ENCODE measurements at places on chromosomes 2 and 18.

- no peak for DNase-seq
Observed at GRCh38 chr18:28588884-28589549, 412.1 kb upstream of the CDH2 start.

DNA sequence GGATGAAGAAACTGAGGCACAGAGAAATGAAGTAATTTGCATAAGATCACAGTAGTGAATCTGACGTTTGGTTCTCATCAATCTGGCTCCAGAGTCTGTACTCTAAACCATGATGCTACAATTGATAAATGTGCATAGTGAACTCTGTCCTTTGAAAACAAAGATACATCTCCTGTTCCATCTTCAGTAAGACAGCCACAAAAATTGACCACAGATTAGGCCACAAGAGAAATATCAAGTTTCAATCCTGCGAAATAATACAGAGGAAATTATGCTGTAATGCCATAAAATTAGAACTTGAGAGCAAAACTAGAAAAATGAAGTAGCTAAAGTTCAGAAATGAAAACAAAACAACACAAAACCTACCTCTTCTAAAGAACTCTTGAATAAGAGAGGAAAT, 28.4 kb downstream of the FAM98A start:
- no peak for DNase-seq

- no peak for DNase-seq
Observed at GRCh38 chr18:11119959-11120587, 29.3 kb downstream of the PIEZO2 start.

GRCh38 chr2:204437815-204438756, 107.2 kb upstream of the PARD3B start:
- DNase-seq = no peak

DNA sequence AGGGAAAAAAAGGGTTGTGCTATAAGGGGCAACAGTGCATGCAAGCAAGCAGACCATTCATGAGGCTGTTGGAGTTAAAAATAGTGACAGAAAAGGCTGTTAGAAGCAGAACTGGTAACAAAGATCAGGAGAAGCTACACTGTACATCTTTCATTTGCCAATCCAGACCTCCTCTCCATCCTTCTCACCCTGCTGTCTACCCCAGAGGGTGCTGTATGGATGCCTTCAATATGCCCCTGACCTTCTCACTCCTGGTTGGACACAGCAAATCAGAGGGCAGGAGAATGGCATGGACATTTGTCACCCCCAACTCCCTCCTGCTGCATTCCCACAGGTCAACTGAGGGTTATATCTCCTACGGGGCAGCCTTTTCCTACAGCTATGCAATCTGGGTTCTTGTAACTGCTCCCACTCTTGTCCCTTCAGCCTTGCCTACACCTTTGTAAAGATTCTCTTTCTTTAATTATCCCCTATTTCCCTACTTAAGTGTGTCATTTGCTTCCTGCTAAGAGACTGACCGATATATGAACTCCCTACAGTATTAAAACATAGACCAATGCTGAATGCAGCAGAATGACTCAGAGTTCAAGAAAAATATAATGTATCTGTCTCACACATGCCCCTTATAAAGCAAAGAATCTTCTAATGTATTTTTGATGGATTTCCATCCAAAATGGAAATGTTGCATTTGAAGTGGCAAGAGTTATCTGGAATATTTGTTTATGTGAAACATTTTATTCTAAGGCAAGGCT, 169.2 kb upstream of the NCKAP5 start:
- no peak for DNase-seq

- DNase-seq = peak; percentile 65
Observed at GRCh38 chr18:5868218-5868854, 27.0 kb downstream of the TMEM200C start.

DNA sequence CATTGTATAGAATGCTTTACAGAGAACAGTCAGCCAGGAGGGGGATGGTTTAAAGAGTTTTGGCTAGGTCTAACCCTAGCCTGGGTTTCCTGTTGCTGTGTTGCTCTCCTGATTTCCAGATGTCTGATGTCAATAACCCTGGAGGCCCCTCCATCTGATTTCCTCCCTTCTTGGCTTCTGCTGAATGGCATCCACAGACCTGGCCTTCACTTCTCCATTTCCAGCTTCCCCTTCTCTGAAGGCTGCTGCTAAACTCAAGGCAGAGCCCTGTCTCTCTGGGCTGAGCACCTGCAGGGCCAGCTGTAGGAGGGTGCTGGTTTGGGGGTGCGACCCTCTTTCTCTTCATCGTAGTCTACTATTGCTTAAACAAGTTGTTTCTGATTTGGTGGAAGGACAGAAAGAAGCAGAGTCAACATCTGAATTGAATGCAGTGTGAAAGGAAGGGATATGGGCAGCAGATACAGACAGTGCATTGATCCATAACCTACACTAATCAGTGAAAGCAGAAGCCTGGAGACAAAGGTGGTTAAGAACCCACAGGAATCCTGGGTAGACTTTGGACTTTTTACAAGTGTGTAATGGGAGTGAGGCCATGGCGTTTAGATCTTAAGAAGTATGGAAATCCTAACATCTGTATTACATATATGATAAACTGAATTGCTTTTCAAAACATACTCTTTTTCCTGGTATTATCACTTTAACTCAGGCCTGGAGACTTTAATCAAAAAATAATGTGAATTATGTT, 153.6 kb downstream of the HRH4 start:
- no peak for DNase-seq

GRCh38 chr2:123179526-123179925, 845.6 kb upstream of the CNTNAP5 start:
- no peak for DNase-seq

DNA sequence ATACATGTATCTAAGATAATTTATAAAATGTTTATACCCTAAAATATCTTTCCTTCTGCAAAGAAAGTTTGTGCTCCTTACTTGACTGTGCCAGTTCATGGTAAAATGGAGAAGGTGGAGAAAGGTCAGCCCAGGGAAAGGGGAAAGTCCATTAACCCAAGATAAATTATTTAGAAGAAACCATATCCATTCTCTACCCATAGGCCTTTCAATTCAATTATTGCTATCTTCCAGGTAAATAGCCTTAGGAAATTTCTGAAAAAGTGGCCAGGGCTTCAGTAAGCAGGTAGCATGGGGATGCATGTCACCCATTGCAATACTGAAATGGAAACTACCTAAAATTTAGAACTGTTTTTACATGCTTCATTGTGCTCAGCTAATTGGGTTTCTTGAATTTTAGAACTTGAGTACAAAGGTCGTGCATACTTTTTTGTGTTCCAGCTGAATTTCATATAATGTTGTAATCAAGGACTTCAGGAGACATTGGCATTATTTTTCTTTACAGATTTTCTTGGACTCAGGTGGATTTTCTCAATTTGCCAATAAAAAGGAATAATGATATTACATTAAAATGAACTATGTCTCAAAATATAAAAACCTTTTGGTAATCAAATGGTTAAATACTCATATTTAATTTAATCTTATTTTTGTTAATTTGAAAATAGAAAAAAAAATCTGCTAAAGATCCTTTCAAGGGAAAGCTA, 124.9 kb downstream of the CSRNP3 start:
- no peak for DNase-seq

- no peak for DNase-seq
Observed at GRCh38 chr2:162166174-162166573, 14.1 kb upstream of the GCG start.

- DNase-seq = no peak
Observed at GRCh38 chr2:6667326-6667725, 198.4 kb downstream of the CMPK2 start.

- DNase-seq = no peak
Observed at GRCh38 chr2:200777275-200777674, 34.4 kb upstream of the BZW1 start.

DNA sequence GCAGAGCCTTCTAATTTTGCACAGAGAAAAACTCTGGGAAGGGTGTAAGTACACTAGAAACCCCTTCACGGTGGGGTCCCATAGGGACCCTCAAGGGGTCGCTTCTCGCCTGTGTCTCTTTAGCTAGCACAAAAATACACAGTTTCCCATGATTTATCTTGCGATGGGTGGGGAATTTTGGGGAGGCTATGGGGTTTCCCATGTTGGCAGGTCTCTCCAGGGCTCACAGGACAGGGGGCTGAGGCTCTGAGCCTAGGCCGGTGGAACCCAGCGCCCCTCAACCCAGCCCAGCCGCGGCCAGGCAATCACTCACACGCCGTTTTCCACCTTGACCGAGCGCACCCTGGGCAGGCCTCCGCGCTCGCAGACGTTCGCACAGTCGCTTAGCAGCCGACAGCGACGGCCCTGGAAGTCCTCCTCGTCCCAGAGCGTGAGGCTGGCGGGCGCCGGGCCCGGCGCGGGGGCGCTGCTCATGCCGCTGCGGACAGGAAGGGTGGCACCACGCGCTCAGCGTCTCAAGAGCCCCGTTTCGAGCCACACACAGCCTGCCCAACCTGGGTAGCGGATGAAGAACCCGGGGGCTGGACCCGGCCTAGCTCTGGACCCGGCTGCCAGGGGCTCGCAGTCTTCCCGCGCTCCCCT, 398 bp downstream of the CRYBA2 start:
- DNase-seq = no peak

DNA sequence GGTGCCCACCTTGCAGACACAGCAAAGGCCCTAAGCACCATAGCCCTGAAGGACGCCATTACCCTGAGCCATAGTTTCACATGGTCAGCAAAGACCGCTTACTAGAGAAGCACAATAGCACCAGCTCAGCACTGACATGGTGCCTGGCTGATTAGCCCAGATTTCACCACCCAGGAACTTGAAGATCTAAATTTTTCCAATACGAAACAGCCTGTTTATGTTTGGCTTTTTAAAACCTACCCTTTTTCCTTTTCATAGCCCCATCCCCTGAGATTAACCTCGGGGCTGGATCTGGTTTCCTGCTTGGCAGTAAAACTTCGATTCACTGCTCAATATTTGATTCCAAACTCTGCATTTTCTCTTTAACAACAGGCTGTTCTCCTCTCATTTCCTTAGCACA, 158.5 kb upstream of the PID1 start:
- DNase-seq = no peak

DNA sequence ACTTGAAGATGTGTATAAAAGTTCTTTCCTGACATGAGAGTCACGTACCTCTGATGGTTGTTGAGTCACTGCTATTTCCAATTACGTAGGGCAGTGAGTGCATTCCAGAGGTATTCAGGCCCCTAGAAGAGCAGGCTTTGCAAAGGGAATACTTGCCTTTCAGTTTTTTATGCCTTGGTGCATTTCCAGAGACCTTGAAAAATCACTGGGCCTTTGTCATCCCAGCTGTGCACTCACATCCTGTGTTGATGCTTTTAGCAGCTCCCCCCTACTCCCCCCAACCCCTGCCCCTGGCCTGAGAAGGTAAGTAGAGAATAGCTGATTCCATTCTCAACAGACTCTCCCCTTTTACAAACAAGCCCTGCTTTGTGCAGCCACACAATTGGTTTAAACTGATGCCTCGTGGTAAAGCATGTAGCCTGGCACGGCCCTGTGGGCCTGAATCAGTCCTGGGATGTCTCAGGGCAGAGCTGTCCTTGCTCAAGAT, 174.2 kb downstream of the PRPF40A start:
- DNase-seq = no peak

GRCh38 chr2:43131051-43131889, 95.1 kb downstream of the ZFP36L2 start:
- peak; percentile 87 for DNase-seq

DNA sequence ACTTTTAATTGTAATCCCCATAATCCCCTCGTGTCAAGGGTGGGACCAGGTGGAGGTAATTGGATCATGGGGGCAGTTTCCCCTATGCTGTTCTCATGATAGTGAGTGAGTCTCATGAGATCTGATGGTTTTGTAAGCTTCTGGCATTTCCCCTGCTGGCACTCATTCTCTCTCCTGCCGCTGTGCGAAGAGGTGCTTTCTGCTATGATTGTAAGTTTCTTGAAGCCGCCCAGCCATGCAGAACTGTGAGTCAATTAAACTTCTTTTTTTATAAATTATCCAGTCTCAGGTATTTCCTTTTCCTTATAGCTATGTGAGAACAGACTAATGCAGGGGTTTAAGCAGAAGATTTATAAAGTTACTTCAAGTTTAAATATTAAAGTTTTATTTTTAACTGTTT, 655.2 kb downstream of the EPHA4 start:
- no peak for DNase-seq

DNA sequence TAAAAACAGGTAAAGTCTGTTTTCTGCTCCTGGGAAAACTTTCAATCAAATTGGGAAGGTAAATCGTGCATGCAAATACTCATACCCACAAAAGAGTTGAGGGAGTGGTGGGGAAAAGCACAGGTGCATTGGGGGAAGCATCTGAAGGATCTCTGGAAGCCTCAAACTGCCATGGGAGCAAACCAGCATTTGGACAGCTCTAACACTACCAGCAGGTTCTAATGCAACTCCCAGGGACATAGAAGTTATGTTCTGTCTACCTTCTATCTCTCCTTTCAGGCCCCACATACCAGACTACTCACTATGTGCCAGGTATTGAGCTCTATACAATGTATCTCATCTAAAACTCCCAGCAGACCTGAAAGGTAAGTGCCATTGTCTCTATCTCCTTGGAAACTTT, 933.7 kb downstream of the NRXN1 start:
- no peak for DNase-seq

Data from activated CD4-positive, alpha-beta T cell treated with anti-CD3 and anti-CD28 coated beads, Interleukin-2, Interleukin-6, amounts not matched to agents 100 ng/mL and 50 ng/mL, durations not matched to agents 16 hours and 8 hours (primary cell).